BJ (cell line): ENCODE measurements at places on chromosomes 6 and 20. TPM values are rescaled to one million over a fixed set of nuclear protein-coding genes. Genes with fewer than 3 reads are reported as not detected.
A peak's percentile ranks its signal among the peaks of the same experiment; 100 is the strongest.

The STX11 gene
- 0.80 and 0.90 TPM in 2 replicates for polyA plus RNA-seq

The HLA-DPA1 gene
- 11.2 and 12.1 TPM in 2 replicates for polyA plus RNA-seq

The SNAP25 gene
- polyA plus RNA-seq, result 0.56 and 1.3 TPM in 2 replicates

The TBX18 gene
- 28.6 and 34.5 TPM in 2 replicates for polyA plus RNA-seq

DNA sequence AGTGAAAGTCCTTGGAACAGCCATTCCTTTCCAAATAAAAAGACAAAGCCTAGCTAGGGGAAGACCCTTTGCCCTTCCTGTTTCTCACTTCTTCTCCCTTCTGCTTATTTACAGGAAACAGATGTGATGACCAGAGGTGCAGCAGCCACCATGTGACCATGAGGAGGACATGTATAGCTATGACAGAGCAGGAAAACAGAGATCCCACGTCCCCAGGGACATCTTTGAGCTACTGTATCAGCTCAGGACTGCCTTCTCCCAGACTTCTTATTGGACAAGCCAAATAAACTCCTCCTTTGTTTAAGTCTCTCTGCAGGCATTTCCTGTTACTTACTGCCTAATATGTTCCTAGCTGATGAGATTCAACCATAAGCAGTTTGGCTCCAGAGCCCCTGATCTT is 133.1 kb upstream of the MLN start:
- DNase-seq, result no peak

GRCh38 chr6:107030151-107030550 is 2.2 kb downstream of the MTRES1 start:
- no peak for DNase-seq

- DNase-seq, result no peak
Measured at GRCh38 chr6:128512296-128512695, 8.1 kb downstream of the PTPRK start.

- DNase-seq, result no peak
Measured at GRCh38 chr20:44772636-44773035, 27.0 kb downstream of the KCNK15 start.

DNA sequence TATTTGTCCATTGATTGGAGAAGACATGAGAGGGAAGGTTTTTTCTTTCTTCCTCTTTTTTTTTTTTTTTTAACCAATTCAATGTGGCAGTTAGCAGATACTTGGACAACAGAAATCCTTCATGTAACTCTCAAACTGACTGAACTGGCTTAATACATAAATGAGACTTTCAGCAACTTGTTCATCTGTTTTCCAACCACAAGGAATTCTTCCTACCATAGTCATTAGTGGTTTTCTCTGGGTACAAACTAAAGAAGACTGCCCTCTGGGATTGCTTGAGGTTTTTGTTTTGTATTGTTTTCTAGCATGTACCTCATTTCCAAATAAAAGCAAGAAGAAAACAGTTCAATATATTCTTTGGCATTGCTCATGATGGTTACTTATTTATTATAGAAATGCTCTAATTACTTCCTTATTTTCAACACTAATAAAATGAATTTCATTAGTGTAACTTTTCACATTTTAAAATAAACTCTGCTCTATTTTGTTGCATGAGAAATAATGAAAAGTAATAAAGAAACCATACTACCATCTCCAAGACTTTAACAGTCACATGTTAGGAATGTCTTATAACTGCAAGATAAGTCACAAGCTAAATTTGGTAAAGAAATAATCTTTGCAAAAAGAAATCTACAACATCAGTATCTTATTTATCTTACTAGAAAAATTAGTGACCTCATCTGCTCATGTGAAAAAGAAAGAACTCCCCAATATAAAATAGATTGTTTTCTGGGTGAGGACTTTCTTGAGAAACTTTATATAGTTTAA is 52.0 kb downstream of the ME1 start:
- DNase-seq, result peak; percentile 51

DNA sequence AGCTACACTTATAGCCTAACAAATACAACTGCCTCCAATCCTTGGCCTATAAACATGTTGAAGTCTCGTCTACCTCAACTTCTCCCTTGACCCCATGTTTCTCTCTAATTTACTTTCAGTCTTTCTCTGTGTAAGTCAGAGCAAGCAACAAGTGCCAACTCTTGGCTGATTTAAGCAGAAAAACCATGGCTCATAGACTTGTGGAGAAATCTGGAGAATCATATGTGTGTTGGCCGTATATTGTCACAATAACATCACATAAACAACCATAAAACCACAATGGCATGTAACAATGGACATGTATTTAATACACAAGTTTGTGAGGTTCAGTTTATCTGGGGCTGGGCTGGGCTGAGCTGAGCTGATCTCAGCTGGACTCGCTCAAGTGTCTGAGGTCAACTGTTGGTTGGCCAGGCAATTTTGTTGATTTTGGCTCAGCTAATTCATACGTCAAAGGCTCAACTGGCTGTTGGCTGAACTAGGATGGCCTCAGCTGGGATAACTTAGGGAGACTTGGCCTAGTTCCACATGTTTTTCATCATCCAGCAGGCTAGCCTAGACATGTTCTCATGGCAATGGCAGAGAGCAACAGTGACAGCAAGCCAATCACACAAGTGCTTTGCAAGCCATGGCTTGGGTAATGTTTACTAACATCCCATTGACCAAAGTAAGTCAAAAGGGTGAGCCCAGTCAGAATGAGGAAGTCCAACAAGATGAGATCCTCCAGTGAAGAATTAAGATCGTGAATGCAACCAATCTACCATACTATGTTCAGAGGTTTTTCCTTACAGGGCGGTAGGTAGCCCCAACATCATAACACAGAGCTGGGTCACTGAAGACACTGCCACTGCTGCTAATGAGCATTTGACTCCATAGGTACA is 12.9 kb upstream of the TBC1D22B start:
- DNase-seq, result peak; percentile 100

GRCh38 chr6:75331151-75331550 is 46.6 kb upstream of the TMEM30A start:
- DNase-seq, result peak; percentile 88

GRCh38 chr6:156963712-156964700 is 186.8 kb downstream of the ARID1B start:
- DNase-seq, result no peak

DNA sequence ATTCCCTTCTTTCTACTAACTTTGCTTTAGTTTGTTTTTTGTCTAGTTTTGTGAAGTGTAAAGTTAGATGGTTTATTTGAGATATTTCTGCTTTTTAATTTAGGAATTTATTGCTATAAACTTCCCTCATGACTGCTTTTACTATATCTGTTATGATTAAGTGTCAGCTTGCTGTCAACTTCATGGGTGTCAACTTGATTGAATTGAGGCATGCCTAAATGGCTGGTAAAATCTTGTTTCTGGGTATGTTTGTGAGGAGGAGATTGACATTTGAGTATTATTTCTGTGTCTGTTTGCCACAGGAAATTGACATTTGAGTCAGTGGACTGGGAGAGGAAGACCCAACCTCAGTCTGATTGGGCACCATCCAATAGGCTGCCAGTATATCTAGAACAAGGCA is 1147.0 kb upstream of the EYS start:
- no peak for DNase-seq

DNA sequence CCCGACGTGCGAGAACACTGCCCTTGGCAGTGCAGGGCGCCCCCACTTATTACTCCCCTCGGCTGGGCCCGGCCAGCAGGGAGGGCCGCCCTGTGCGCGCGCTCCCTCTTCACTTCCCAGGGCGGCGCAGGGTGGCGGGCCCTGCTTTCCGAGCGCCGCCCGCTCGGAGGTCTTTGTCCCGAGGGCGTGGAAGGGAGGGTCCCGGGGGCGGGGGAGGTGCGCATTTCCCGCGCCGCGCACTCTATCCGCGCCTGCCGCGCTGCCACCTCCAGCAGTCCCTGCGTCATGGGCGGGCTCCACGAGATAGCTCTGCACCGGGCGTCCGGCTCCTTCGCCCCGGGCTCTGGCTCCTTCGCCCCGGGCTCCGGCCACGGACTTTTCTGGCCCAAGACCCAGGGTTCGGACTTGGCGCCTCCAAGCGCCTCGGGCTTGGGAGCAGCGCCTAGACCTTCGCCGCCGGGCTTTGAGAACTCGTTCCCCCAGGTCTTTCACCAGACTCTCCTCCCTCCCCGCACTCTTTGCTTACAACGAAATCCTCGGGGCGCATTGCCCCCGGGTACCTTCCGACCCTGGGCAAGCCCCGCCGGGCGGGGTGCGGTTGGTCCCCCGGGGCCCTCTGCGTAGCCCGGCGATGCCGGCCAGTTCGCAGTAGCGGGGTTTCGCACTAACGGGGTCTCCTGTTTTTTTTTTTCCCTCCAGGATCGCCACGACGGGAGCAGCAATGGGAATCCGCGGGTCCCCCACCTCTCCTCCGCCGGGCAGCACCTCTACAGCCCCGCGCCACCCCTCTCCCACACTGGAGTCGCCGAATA is 1.6 kb downstream of the TFAP2C start:
- DNase-seq, result no peak

DNA sequence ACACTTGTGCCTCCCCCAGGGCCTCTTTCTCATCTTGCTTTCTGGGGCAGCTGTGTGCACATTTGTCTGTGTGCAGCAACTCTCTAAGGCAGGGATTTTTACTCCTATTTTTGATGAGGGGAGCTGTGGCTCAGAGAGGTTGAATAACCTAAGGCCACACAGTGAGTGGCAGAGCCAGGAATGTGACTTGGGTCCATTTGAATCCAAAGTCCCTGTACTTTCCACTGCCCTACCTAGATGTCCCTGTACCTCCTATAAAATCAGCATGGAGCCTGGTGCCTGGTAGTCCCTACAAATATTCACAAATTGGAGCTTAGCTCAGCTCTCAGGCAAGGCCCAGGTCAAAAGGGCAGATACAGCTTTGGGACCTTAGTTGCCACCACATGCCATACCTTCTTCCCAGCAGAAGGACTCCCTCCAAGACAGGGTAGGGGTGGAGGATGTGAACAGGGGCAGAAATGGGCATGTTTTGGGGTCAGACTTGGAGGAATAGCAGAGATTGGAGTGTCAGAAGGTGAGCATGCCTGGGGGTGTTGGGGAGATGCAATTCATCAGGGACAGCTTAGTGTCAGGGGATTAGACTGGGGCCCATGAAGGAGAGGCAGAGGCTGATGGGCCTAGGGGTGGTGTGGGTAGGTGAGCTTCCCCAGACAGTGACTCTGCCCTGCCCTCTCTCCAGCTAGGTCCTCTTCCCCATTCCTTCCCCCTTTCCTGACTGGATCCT is 4.1 kb upstream of the VEGFA start:
- DNase-seq, result no peak

GRCh38 chr6:133761706-133762105 is 127.2 kb upstream of the TCF21 start:
- DNase-seq, result peak; percentile 42
